ENCODE measurements at places on chromosomes 13 and 19. TPM values are rescaled to one million over a fixed set of nuclear protein-coding genes. Genes with fewer than 3 reads are reported as not detected.

- H3K4me3 ChIP-seq: no peak overlapping the region
- no peak overlapping the region for H3K27ac ChIP-seq
- peak; percentile 38 for DNase-seq
These were observed 153.8 kb upstream of the SERP2 start for GRCh38 chr13:44219577-44220548.

DNA sequence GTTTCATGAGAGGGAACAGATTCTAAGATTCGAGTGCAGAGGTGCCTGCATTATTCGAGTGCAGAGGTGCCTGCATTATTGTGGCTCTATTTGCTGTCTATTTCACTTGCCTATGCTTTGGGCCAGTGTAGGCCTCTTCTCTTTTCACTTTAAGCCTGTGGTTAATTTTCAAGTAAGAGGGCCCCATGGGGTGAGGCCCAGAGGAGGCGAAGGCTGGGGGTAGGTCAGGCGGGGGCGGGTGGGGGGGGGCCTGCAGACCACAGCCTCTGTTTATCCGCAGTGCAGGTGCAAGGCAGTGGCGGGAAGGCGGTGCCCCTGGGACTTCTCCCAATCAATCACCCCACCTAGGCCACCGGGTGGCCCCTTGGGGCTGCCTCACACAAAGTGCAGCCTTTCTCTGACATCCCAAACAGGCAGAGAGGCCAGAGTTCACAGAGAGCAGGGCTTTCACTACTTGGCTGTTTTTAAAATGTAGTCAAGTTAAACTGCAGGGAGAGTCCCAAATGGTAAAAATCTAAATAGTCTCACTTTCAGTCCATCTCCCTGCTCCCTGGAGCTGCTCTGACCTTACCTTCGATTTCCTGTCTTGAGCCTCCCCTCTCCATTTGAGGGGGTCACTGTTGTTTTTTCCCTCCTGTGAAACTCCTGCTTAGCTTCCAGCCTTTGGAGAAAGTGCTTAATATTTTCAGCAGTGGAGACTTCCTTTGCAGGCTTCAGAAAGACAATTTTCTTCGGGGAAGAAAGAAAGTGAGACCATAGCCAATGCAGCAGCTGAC is 249.0 kb downstream of the DLEU7 start:
- no peak overlapping the region for H3K4me3 ChIP-seq
- DNase-seq: no peak
- no peaks in the 10 kb centered on the region for H3K36me3 ChIP-seq
- H3K27ac ChIP-seq: no peak overlapping the region
- peaks cover 36% of the 10 kb centered on the region for H3K4me1 ChIP-seq

- H3K4me3 ChIP-seq: no peak overlapping the region
- H3K27me3 ChIP-seq: no peaks in the 10 kb centered on the region
- H3K4me1 ChIP-seq: peaks cover 57% of the 10 kb centered on the region
- H3K36me3 ChIP-seq: peaks cover 18% of the 10 kb centered on the region
- no peak for DNase-seq
These were observed 26.1 kb downstream of the PPP5C start for GRCh38 chr19:46372901-46373490.

- peaks cover 10% of the 10 kb centered on the region for H3K36me3 ChIP-seq
- no peak overlapping the region for H3K4me3 ChIP-seq
- H3K4me1 ChIP-seq: no peaks in the 10 kb centered on the region
These were observed 274.3 kb downstream of the FGF9 start for GRCh38 chr13:21945195-21945594.

Gene ZNF443
- total RNA-seq: 1.7 TPM

DNA sequence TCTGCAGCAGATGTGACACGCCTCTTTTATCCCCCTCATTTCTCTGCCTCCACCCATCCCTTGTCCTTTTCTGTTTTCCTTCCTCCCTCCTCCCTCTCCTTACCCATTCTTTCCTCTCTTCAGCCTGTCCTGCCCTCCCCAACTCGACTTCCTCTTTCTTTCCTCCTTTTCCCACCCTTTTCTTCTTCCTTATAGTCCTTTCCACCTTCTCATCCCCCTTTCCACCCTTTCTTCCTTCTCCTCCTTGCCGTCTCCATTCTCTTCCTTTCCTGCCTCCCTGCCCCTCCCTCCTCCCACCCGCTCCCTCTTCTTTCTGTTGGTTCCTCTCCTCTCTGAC is 688 bp upstream of the ZNF71 start:
- DNase-seq: no peak
- H3K27ac ChIP-seq: no peak overlapping the region
- peaks cover 13% of the 10 kb centered on the region for H3K4me1 ChIP-seq
- H3K4me3 ChIP-seq: peak overlapping the region; percentile 94

Gene FGF22
- not detected for total RNA-seq

GRCh38 chr19:48735031-48735615 is 5.3 kb downstream of the RASIP1 start:
- H3K27me3 ChIP-seq: peaks cover 17% of the 10 kb centered on the region
- DNase-seq: no peak
- no peak overlapping the region for H3K4me3 ChIP-seq
- H3K36me3 ChIP-seq: no peaks in the 10 kb centered on the region
- no peak overlapping the region for H3K27ac ChIP-seq

DNA sequence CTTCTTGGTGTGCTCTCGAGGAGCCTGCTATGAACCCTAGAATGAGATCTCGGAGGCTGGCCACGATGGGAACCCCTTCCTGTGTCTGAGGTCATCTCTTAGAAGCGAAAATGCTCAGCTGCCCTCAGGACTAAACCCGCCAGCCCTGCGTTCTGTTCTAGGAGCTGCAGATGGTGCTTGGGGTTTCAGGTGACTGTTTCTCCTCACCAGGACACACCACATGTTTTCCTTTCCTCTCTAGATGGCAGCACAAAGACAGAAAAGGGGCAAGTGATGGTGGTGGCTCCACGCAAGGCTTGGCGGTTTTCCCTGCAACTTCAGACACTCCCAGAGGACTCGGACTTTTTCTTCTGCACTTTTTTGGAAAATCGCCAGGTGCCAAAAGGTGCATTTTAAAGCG is 60.1 kb downstream of the RNASEH2B start:
- H3K4me1 ChIP-seq: no peaks in the 10 kb centered on the region
- no peaks in the 10 kb centered on the region for H3K27me3 ChIP-seq
- no peak overlapping the region for H3K27ac ChIP-seq
- H3K4me3 ChIP-seq: no peak overlapping the region
- no peaks in the 10 kb centered on the region for H3K36me3 ChIP-seq

- no peaks in the 10 kb centered on the region for H3K27me3 ChIP-seq
- no peaks in the 10 kb centered on the region for H3K4me1 ChIP-seq
- H3K27ac ChIP-seq: no peak overlapping the region
- DNase-seq: no peak
- no peaks in the 10 kb centered on the region for H3K36me3 ChIP-seq
These were observed 811.5 kb upstream of the ATXN8OS start for GRCh38 chr13:69296130-69296529.

DNA sequence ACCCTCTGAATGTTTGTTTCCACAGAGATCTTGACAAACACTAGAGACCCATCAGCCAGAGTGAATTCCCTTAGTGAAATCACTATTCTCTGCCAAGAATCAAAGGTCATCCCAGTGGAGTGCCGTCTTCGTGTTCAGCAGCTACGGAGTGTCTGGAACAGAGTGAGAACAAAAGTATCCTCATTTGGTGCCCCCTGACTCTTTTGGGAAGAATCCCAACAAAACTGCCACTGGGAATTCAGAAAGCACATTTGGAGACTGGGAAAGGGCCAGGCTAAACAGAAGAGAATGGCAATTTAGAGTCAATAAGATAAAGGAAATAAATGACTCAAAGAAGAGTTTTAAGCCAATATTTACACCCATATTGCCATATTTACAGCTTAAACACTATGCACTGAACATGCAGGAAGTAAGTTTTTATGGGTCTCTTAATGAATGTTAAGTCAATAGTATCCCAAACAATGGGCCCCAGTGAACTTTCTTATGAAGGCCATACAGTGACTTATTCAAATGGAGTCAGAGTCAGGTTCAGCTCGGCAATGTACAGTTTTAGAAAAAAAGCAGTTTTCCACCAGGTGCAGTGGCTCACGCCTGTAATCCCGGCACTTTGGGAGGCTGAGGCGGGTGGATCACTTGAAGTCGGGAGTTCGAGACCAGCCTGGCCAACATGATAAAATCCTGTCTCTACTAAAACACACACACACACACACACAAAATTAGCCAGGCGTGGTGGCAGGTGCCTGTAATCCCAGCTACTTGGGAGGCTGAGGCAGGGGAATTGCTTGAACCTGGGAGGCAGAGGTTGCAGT is 392.6 kb downstream of the KLF5 start:
- no peak overlapping the region for H3K4me3 ChIP-seq
- H3K27ac ChIP-seq: no peak overlapping the region
- DNase-seq: no peak
- H3K36me3 ChIP-seq: no peaks in the 10 kb centered on the region
- H3K27me3 ChIP-seq: no peaks in the 10 kb centered on the region
- H3K4me1 ChIP-seq: peaks cover 44% of the 10 kb centered on the region

DNA sequence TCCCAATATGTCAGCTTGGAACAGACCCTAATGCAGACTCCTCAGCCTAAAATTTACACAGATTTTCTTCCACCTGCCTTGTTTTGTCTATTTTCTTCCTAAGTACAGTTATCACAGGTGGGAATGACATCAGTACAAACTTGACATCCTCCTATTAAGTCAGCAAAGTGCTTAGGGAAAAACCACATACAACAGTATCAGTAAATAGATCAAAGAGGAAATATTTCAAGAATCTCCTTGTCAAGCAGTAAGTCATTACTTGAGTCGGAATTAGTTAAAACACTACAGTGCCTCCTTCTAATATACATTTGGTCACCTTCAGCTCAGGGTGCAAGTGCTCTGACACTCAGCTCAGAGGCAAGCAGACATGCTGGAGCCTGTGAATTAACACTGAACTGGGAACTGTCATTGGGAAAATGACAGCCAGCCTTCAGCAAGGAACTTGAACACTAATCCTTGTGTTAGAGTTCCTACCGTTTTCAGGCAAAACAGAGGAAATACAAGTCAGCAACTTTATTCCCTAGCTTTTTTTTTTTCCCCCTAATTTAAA is 394.3 kb upstream of the HTR2A start:
- H3K27ac ChIP-seq: no peak overlapping the region
- H3K4me3 ChIP-seq: no peak overlapping the region
- DNase-seq: no peak

DNA sequence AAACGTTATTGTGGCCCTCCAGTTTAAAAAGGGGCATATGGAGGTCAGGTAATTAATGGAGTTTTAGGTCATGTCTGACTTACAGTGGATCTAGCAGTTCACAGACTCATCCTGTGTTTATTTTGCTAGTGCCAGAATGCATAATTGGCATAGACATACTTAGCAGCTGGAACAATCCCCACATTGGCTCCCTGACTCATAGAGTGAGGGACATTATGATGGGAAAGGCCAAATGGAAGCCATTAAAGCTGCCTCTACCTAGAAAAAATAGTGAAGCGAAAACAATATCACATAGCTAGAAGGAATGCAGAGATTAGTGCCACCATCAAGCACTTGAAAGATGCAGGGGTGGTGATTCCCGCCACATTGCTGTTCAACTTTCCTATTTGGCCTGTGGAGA is 610.7 kb downstream of the SLITRK5 start:
- no peaks in the 10 kb centered on the region for H3K4me1 ChIP-seq
- H3K27ac ChIP-seq: no peak overlapping the region
- peaks cover 5% of the 10 kb centered on the region for H3K36me3 ChIP-seq
- no peaks in the 10 kb centered on the region for H3K27me3 ChIP-seq
- no peak overlapping the region for H3K4me3 ChIP-seq
- DNase-seq: no peak

DNA sequence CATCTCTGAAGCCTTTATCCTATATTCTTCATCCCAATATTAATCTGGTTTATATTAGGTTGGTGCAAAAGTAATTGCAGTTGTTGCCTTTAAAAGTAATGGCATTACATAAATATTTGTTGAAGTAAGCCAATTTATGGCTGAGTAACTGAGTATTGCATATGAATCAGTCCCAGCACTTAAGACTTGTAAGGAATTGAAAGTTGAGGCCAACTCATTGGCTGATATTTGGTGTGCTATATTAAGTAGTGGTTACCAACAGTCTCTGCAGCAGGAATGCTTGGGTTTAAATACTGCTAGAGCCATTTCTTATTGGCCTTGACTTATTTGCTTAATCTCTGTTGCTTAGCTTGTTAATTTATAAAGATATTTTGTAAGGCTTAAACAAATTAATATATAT is 460.7 kb downstream of the GPC6 start:
- peak; percentile 45 for DNase-seq
- H3K36me3 ChIP-seq: no peaks in the 10 kb centered on the region
- H3K4me3 ChIP-seq: no peak overlapping the region

Gene ATP4B
- not detected for total RNA-seq

GRCh38 chr13:113949546-113949945 is 24.3 kb downstream of the C13orf46 start:
- DNase-seq: no peak
- no peak overlapping the region for H3K27ac ChIP-seq
- peaks cover 27% of the 10 kb centered on the region for H3K4me1 ChIP-seq
- peaks cover 15% of the 10 kb centered on the region for H3K27me3 ChIP-seq

DNA sequence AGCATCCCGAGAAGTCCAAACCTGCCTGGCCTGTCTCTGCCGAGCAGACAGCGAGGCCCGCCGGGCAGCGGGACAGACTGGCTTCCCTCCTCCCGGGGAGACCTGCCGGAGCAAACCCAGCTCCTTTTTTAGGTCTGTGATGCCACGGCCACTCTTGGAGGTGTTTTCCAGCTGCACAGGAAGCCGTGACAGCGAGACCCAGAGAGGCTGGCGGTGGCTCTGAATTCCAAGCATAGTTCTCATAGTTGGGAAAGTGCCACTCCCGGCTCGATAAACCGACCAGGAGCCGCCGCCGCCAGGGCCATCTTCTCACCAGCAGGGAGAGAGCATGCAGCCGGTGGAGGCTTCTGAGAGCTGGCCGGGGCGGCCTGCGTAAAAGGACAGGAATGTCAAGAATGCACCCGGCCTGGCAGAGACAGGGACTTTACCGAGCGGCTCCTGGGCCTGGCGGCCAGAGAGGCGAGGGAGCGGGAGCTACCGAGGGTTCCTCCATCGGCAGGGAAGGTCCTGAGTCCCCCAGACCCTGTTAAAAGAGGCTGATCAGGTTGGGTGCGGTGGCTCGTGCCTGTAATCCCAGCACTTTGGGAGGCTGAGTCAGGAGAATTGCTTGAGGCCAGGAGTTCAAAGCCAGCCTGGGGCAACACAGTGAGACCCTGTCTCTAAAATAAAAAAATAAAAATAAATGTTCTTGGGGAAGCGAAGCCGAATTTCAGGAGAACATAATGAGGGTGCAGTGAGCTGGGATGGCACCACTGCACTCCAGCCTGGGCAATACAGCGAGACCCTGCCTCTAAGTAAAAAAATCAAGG is 64.9 kb downstream of the GADD45B start:
- H3K4me3 ChIP-seq: peak overlapping the region; percentile 80
- DNase-seq: peak; percentile 98
- no peaks in the 10 kb centered on the region for H3K36me3 ChIP-seq
- H3K4me1 ChIP-seq: peaks cover 47% of the 10 kb centered on the region

All from HFFc6 (cell line).